ENCODE measurements at places on chromosomes 6 and 20.

GRCh38 chr6:85163156-85164080 lies 286.5 kb upstream of the NT5E start:
- no peak for DNase-seq

DNA sequence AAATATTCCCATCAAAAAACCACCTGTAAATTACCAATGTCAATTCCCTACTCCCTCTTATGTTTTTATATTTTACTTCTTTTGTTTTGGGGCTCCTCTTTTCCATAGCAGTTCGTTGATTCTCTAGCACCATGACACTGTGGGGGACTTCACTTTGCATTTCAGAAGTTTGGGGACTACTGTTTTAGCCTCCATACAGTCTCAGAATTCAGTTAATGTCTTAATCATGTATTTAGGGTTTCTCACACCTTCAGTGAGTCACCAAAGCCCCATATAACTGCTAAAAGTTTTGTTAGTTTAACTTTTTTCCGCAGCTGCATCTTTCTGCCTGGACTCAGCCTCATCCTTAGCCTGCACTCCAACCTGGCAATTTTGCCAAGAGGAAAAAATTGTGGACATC lies 20.7 kb upstream of the AIG1 start:
- no peak for DNase-seq

DNA sequence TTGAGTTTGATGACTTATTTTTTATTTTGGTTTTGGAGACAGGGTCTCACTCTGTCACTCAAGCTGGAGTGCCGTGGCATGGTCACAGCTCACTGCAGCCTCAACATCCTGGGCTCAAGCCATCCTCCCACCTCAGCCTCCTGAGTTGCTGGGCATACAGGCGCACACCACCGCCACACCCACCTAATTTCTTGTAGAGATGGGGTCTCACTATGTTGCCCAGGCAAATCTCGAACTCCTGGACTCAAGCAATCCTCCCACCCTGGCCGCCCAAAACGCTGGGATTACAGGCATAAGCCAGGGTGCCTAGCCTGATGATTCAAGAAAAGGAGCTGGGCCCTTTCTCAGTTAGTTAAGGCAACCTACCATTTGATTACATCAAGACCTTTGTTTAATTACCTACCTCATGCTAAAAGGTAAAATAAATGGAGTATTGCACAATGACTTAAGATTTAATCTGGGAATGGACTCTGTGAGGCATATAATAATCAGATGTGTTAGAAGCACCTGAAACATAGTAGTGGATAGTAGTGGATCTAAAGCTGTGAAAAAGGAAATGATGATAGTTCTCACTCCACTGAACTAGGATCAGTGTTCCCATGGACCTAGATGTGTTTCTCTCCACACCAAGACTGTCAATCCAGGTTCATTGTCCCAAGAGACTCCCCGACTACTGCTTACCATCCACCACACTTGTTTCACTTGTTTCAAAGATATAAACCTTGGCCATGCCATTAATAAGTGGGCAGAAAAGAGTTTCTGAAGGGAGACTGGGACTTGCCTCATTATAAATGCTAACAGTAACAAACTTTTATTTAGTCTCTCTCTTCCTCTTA lies 2.1 kb downstream of the TNFRSF21 start:
- DNase-seq = no peak

GRCh38 chr6:99330159-99330558 lies 19.3 kb downstream of the FAXC start:
- DNase-seq = peak; percentile 36

DNA sequence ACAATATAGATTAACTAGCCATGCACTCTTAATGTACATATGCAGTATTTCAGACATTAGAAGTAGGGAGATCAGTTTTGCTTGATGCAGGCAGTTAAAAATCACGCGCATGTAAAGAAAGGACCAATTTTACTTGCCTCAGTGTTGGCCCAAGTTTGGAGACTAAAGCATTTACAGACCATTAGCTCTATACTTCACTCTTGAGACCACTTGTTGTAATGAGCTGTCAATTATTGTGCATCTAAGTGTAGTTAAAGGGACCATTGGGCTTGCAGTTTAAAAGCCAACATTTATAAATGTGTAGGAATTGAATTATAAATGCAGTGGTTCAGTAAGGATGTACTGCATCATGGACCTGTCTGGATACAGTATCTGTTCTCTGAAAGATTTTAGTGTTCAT lies 53.7 kb downstream of the PLCB4 start:
- no peak for DNase-seq

GRCh38 chr6:111596784-111597183 lies 8.9 kb downstream of the TRAF3IP2 start:
- no peak for DNase-seq

DNA sequence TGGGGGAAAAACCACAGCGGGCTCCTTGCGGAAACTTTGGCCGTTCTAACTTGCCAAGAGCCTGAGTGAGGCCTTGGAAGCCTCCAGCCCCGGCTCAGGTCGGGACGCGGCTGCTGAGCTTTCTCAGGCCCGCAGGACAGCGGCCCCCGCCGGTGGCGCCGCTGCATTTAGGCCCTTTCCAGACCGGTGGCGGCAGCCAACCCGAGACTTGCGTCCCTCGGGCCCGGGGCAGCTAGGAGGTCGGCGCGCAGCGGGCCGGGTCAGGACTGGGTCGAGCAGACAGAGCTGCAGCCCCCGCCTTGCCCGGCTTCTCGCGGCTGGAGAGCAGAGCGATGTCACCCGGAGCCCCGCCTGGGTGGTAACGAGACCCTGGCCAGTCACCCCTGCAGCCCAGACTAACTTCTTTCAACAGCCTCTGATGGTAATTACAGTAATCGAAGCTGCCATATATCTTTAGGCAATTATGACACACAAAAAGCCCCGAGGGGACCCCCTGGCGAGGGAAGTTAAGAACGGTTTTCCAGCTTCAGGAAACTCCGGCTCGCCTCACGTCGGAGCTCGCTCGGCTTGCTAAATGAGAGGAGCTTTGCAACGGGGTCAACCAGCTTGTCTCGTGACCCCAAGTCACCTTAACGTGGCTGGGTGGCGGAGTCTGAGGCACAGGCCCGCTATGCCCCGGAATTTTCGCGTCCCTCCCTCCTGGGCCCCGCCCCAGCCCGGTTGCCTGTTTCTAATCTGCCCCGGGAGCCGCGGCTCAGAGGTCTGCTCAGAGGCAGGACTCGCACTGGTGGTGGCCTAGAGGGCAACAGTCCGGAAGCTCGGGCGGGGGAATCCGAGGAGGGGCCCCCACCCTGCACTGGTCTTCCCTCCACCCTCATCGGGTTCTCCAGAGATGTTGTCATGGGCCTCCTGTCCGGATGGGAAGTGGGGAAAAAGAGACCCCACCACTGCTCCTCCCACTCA lies 3.0 kb downstream of the NR2E1 start:
- DNase-seq = no peak

DNA sequence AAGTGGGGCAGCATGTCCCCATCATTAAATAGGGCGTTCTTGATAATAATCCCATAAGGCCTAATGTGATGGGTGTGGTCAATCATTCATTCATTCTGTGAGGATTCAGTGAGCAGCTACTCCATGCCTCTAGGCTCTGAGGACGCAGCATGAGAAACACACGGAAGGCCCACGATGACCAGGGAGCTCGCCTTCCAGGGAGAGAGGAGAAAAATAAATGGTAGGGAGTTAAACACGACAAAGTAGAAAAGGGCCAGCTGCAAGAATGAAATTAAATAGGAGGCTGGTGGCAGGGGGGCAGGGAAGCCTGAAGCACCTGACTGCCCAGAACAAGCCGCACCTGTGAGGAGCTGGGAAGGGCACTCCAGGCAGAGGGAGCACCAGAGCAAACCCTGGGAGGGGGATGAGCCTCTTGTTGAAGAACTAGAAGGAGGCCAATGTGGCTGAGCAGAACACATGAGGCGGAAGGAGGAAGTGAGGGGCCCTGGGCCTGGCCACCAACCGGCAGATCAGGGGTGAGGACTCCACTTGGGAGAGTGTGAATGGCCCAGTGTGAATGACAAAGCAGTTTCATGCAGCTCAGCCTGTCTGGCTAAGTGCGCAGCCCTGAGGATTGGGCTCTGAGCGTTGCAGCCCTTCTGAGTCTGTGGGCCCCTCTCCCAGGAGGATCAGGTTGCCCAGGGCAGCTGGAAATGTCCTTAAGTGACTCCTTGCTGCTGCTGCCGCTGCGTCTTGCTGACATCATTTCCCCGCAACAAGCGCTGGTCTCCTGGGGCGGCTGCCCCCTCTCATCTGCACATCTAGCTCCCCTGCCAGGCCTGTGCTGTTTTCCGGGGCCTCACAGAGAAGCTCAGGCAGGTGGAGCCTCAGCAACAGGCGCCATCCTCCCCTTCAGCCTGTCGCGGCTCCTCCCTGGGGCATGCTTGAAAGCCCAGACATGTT lies 99.9 kb downstream of the CDH26 start:
- DNase-seq = no peak

DNA sequence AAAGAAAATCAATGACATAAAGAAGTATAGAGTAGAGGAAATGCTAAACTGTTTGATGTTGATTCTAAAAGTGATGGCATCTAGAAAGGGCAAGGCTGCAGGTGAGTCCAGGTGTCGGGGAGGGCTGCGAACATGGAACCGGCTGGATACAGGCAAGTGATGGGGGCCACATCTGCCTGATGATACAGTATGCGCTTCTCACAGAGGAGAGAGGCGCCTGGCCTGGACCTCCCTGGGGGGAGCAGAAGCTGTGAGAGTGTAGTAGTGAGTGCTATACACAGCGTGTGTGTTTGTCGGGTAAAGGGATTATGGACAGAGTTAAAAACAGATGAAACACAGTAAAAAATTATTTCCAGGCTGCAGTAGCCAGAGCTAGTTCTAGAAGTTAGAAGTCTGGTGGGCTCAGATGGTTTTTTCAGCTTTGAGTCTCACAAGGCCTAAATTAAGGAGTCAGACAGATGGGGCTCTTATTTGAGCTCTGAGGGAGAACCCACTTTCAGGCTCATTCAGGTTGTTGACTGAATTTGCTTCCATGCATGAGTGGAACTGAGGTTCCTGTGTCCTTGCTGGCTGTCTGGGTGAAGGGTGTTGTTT lies 195.8 kb upstream of the ARG1 start:
- no peak for DNase-seq

GRCh38 chr6:160733050-160733646 lies 31.1 kb downstream of the PLG start:
- no peak for DNase-seq

DNA sequence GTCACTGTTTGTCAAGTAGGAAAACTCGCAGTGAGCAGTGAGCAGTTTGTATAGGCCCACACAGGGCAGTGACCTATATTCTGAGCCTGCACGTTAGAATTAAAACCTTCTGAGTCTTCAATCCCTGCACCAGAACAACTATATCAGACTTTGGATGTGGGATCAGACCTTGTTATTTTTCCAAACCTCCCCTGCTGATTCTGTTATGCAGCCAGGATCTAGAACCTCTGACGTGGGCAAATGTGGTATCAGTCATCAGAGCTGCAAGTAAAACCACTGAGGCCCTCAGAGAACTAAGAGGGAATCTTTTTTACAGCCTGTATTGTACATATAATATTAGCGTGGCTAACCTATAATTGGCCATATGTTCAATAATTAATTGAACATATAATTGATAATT lies 32.0 kb upstream of the AKAP7 start:
- DNase-seq = no peak

GRCh38 chr6:30876039-30876730 lies 8.1 kb upstream of the DDR1 start:
- DNase-seq = no peak

DNA sequence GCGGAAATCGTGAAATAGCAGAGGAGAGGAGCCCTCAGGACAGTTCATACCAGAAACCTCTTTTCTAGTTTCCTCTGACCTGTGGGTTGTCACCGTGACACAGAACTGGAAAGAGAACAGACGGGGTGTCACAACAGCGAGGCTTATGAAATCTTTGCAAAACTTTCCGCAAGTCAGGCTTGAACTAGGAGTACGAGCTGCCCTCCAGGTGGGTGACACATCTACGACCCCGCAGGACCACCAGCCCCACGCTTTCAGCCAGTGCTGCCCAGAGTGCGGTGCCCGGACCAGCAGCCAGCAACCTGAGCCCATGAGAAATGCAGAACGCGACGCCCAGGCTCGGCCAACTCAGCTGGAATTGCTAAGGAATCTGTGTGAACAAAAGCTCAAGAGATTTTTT lies 30.8 kb downstream of the WRNIP1 start:
- no peak for DNase-seq

GRCh38 chr6:137957471-137957870 lies 90.4 kb downstream of the TNFAIP3 start:
- DNase-seq = no peak

All from AG04450 (cell line).